ENCODE measurements at places on chromosomes 12 and 14.

- no peak for DNase-seq
These were observed 220.5 kb upstream of the ATXN7L3B start for GRCh38 chr12:74317078-74317601.

DNA sequence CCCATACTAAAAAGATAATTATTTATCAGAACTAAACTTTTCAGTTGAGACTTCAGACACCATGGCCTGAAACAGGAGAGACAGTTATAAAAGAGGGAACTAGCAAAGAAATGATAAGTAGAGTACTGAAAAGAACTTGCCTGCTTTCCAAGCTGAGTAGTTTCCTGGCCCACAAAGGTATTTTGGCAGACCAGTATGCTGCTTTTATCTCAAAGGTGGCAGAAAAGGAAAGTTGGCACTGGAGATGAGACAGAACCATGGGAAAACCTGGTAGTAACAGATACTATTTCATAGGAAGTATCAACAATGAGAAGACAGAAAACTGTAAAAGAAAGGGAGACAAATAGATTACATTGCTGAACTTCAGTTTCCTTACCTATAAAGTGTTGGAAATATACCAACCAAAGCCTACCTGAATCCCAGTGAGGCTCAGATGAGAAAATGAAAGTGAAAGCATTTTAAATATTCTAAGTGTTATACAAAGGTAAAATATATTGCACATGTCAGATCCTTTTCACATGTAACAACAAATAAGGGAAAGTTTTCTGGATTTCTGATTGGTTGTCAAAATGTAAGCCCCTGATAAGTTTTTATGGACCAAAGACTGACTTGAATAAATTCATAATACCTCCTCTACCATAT is 155.3 kb upstream of the FSCB start:
- no peak for DNase-seq

DNA sequence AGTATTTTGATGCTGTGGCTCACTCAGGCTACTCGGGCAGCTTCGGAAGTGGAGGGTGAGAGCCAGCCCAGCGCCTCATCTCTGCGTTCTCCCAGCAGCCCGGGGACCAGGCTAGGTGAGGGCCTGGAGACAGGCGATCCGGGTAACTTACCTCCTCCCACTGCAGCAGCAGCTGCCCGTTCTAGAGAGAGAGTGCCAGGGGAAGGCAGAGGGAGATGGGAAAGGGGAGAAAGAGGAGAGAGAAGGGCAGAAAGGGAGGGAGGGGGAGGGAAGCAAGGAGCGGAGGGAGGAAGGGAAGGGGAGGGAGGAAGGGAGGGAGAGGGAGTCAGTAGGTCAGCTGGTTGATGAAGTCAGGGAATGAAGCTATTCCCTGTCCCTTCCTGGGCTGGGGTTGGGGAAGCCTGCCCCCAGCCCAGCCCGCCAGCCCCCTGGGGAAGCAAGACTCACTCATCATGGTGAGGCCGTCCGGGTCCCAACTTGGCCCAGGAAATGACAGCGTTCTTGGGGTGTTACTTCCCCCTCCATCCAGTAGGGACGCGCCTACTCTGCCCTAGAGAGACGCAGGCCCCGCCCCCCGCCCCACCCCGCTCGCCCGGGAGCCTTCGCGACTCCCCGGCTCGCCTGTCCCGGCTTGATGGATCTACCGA is at the start of gene IFI27L2:
Gene IFI27L2, minus strand, starts transcription at position 494 of the 647 bp plus-strand sequence. Its CDS starts 40 bp downstream, at position 454.
- DNase-seq: peak; percentile 65

DNA sequence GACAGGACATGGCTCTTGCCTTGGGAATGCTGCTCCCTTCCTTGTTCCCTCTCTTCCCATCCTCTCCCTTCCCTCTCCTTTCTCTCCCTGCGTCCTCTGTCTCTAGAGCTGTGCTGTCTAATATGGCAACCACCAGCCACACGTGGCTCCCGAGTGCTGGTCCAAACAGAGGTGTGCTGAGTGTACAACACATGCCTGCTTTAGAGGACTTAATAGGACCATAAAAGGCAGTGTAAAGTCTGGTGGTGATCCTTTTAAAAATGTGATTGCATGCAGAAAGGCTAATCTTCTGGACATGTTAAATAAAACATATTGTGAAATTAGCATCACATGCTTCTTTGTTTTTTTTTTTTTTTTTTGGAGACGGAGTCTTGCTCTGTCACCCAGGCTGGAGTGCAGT is 87.2 kb downstream of the ESRRB start:
- DNase-seq: no peak

GRCh38 chr12:5192726-5193125 is 149.0 kb downstream of the KCNA5 start:
- no peak for DNase-seq

- no peak for DNase-seq
These were observed 202.0 kb upstream of the AMIGO2 start for GRCh38 chr12:47281667-47282171.

GRCh38 chr12:76422154-76422542 is 73.9 kb upstream of the BBS10 start:
- no peak for DNase-seq

GRCh38 chr12:112010415-112011344 is 2.3 kb downstream of the TMEM116 start:
- DNase-seq: no peak

GRCh38 chr12:75479963-75480461 is 543 bp upstream of the GLIPR1 start:
- DNase-seq: no peak

DNA sequence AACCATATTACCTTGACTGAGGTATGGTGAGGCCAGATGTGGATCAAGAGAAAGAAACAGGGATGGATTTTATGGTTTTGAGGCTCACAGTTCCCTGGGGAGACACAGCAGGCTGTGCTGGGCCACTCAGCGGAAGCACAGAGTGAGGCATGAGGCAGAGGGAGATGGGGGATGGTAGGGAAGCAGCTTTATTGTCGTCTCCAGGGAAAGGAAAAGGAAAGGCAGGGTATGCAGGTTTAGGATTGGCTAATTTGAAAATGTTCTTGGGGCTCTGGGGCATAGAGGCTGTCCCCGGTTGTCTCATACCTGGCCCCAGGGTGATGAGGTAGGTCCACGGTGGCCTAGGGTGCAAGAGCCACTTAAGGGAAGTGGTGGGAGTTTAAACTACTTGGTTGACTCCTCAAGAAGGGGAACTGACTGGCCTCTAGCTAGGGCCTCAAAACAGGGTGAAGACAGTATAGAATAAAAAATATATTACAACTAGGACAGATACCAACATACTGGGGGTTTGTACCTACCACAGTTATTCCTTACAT is 322.8 kb downstream of the RGS6 start:
- no peak for DNase-seq
